ENCODE measurements at places on chromosomes 12 and 14. TPM values are rescaled to one million over a fixed set of nuclear protein-coding genes. Genes with fewer than 3 reads are reported as not detected.

GRCh38 chr12:85036733-85037132 is 582 bp downstream of the LRRIQ1 start:
- DNase-seq, result no peak

- DNase-seq, result no peak
Observed at GRCh38 chr14:22622255-22622654, 21.9 kb downstream of the OR6J1 start.

DNA sequence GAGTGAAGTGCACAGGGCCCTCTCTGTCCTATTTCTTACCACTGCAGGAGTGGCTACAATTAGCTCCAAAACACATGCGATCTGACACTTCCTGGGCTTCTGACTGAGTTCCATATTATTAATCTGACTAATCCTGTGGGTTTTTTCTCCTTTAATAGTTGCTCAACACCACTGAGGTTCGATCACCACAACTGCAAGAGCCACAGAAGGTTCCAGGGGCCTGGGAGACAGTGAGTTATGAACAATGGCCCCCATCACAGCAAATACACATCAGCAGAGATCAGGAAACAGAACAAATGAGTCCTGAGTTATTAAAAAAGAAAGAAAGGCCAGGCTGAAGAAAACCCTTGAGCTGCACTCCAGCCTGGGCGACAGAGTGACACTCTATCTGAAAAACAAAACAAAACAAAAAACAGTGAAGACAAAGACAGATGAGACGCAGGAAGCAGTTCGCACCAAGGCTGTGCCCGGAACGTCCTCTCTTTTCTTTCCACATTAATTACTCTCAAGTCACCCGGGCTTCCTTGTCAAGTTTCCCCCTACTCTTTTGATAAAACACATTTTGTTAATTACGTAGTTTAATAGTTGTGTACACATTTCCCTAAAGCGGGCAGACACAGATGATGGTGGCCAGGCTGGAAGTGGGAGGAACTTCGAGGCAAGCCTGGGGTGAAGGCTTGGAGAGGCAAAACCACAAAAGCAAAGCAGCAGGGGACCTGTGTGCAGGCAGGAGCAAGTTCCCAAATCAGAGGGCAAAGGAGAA is 42.7 kb downstream of the CDC42BPB start:
- no peak for DNase-seq

DNA sequence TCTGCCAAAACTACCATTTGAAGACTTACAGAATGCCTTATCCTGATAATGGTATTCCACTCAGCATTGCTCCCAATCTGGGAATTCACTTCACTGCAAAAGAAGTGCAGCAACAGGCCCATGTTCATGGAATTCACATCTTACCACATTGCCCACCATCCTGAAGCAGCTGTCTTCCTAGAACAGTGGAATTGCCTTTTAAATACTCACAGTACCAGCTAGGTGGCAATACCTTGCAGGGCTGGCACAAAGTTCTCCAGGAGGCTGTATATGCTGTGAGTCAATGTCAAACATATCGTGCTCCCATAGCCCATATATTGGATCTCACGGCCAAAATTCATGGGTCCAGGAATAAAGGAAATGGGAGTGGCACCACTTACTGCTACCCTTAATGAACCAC is 83.8 kb upstream of the PLEKHG7 start:
- no peak for DNase-seq

GRCh38 chr12:69966409-69966808 is 141.4 kb downstream of the MYRFL start:
- no peak for DNase-seq

DNA sequence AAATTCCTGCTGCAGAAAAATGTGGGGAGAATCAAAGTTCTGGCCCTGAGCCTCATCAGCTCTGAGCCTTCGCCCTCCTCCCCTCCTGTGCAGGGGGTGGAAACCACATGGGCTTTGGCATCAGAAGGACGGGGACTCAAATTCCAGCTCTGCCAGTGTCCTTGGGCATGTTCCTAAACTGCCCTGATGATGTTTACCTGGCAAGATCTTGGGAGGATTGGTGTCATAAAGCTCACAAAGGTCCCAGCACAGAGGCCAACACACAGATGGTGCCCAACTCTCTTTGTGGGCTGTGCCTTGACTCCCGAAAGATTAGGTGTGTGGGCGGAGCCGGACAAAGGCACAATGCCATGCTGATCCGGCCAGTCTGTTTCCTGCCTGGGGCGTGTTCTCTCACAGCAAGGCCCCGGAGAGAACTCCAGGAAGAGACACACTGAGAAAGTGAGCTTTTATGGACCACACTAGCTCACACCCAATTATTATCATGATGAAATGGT is 20.5 kb upstream of the CLMN start:
- DNase-seq, result no peak

- DNase-seq, result no peak
Observed at GRCh38 chr12:122084857-122085405, 6.4 kb downstream of the MLXIP start.

- no peak for DNase-seq
Observed at GRCh38 chr12:109710205-109710746, 3.3 kb upstream of the FAM222A start.

DNA sequence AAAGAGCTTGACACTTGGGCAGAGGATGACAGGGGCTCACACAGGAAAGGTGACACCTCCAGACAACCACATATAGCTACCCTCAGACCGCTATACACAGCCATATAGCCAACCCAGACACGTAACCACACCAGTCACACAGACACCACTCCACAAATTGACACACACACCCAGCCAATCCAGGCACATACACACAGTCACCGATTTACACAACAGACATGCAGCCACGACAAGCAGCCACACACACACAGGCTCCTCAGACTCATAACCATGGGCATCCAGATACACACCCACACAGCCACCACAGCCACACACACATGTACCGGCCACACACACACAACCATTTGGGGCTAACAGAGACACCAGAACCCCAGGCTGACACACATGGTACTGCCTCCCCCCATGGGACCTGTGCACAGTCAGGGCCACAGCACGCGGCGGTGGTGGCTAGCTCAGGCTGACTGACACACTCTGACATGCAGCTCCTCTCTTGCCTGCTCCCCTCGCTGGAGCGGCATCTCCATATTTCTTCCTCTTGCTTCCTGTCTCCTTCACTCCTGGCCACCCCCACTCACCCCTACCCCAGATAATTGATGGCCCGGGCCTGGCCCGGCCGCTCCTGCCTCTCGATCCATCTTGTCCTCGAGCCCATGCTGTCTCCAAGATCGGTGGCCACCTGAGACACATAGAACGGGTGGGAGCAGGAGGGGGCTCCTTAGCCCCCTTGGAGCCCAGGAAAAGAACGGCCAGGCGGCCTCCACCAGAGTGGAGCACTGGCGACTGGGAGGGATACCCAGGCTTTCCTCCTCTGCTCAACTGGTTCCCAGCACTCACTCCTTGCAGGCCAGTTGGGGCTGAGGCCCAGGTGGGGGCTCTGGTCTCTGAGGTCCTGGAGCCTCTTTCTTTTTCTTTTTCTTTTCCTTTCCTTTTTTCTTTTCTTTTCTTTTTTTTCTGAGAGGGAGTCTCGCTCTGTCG is 6.0 kb upstream of the SHMT2 start:
- DNase-seq, result no peak

DNA sequence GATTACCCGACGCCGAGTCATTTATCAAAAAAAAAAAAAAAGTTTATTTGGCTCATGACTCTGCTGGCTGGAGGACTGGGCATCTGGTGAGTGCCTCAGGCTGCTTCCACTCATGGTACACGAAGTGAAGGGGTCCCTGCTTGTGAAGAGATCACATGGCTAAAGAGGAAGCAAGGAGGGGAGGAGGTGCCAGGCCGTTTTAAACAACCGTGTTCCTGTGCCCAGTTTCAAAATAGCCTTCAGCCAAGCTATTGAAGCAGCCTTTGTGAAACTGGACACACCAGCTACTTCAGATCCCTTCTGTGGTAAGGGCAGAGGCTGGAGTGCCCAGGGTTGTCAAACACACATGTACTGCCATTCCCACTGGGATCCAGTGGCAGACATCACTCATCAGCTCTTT is 7.6 kb downstream of the POP5 start:
- no peak for DNase-seq

GRCh38 chr14:52877628-52878027 is 73.2 kb downstream of the FERMT2 start:
- DNase-seq, result no peak

DNA sequence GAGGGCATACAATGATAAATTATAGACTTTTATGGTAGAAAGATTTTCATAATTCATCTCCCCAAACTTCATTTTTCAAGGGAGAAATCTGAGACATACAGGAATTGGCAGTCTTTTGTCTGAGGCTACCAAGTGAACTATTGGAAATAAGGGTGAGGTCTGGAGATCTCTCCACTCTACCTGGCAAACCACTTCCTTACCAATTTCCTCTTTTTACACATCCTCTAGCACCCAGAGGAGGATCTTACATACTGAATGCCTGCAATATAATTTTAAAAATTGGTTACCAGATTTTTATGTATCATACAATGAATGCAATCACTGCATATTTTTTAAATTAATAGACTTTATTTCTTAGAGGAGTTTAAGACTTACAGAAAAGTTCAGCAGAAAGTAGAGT is 6.6 kb downstream of the PDE6H start:
- no peak for DNase-seq

GRCh38 chr14:93316716-93317115 is 16.1 kb downstream of the BTBD7 start:
- no peak for DNase-seq

GRCh38 chr14:77212097-77212870 is 30.7 kb downstream of the TMEM63C start:
- DNase-seq, result no peak

DNA sequence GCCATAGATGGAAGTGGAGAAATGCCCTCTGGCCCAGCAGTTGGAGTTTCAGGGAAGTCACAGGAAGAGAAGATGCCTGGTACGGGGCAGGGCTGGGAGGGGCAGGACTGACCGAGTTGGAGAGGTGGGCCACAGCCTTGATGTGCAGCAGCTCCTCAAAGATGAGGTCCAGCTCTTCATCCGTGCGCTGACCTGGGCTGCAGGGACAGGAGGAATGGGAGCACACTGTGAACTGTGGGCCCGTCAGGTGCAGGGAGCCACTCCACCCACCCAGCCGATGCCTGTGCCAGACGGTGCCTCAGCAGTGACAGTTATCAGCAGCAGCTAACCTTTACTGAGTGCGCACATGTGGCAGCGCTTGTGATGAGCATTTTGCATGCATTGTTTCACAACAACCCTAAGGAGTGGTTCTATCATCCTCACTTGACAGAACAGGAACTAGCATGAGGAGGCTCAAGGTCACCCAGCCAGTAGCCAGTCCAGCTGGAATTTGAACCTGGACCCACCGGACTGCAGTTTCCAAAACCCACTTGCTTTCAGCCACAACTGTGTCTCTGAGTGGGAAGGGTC is 8.4 kb downstream of the RAPGEF3 start:
- no peak for DNase-seq

DNA sequence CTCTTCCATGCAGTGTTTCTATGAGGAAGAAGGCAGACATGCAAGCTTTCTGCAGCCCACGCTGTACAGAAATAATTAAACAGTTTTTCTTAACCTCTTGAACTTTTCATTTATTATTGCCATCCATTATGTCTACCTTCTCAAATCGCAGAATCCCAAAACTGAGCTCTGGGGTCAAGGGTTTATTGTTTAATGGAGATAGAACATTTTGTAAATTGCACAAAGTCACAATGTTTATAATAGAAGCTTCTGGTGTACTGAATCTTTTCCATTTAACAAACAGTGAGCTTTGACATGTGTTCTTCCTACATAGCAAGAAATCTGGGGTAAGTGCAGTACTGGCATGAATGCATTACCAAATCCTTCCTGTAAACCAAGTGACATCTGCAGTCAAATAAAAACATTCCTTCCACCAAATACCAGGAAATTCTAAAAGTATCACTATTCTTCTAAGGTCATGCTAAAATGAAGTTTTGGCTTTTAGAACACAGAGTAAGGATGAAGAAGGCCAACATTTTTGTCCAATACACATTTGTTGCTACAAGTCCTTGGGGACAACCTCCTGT is 385.3 kb upstream of the DDHD1 start:
- no peak for DNase-seq

DNA sequence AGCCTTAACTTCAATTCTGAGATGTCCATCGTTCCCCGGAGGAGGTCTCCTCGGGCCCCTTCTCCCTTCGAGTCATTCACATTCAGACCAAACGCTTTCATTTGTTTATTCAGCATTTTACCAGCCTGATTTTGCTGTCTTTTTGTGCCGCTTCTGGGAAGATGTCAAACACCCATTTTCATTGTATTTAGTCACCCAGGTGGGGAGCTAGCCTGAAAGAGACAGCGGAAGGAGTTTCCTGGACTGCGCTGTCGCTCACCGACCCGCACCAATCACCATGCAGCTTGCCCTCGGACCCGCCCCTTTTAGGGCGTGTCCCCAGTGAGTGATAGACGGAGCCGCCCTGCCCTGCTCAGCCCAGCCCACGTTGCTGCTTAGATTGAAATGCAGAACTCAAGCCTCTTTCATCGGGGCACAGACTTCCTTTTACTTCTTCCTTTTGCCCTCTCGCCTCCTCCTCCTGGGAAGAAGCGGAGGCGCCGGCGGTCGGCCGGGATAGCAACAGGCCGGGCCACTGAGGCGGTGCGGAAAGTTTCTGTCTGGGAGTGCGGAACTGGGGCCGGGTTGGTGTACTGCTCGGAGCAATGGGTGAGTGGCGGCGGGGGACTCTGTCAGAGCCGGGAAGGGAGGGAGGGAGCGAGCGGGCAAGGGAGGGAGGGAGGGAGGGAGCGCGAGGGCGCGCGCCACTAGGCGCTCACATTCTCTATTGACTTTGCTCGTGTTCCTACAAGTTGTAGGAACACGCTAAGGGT is at the start of gene PAX9:
Gene PAX9, plus strand, starts transcription at position 355 of the 752 bp plus-strand sequence. Its CDS starts 230 bp downstream, at position 585.
- peak; percentile 72 for DNase-seq

MLEC gene
- total RNA-seq, result 167 TPM

FAM216A gene
- 20.8 TPM for total RNA-seq

OR6C2 gene
- total RNA-seq, result not detected

ALDH6A1 gene
- total RNA-seq, result 30.3 TPM

DTX3 gene
- total RNA-seq, result 75.6 TPM

MORN3 gene
- 0.63 TPM for total RNA-seq

AKAP5 gene
- 1.3 TPM for total RNA-seq

ADCY4 gene
- 0.49 TPM for total RNA-seq

Measured in neural crest cell (in vitro differentiated cells).